ENCODE measurements at places on chromosomes 11 and 22.

DNA sequence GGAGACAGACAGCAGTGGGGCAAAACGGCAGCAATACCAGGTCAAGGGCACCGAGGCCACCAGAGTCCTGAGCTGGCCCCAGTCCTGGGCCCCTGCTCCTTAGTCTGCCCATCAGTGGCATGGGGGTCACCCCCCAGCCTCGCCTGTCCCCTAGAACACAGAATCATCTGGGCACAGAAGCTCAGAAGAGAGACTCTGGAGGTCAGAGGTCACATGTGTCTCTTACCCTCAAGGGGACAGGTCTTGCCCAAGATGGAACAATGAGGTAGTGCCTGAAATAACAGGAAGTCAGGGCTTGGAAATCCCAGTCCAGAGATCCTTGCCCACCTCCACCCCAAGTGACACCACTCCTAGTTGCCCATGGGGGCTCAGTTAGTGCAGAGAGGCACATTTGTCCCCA lies 20.6 kb downstream of the PDE2A start:
- DNase-seq, result no peak

DNA sequence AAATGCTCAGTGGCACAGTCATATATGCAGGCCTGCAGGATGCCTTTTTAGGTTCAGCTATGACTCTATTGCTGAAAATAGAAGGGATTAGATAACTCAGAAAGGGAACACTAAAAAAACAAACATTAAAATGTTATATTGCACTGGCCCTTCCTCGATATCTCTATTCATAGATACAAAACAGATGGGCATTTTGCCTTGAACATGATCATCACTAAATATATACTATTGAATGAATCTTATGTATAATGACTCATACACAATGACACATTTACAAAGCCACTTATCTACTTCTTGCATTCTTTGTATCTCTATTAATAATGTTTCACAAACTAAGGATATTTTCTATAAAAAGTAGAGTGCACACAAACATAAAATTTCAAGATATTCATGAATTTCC lies 2352.8 kb upstream of the RAG2 start:
- no peak for DNase-seq

DNA sequence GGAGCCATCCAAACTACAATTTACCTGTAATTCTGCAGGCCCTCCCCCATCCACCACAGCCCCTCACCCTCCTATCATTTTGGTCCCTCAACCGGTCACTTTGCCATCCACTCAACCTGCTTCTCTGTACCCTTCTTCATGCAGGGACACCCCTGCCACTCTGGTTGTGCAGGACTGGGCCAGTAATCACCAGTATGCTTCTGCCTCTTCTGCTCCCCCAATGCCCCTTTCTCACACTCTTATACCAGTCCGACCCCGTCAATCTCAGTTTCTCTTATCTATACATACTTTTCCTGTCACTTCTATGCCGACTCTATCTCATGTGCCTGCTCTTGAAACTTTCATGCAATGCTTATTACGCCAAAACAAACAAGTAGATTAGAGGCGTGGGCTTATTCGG lies 5.1 kb upstream of the COMT start:
- no peak for DNase-seq

DNA sequence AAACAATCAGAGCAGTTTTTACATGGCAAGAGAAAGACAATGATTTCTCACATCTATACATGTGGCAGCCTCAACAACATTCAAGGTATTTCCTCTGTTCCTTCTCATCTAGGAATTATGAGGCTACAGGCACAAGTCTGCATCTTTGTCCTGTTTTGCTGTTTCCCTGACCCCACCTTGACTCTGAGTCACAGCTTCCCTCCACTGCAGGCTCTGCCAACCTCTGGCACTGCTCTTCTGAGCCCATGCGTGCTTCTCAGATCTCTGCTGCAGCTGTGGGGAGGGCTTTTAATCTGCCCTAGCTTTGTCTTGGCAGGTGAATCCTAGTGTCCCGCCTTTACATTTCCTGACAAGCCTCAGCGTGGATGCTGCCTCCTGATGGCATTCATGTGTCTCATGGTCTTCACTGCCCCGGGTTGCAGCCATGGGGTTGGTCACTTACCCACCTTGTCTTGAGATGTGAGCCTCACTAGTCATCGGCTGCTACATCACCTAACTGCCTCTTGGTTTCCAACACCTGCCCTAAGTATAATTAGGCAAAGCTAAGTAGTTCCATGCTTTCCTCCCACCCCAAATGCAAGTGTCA lies 578.5 kb downstream of the TBC1D22A start:
- DNase-seq, result no peak

- DNase-seq, result no peak
These were observed 74.9 kb downstream of the RPL27A start for GRCh38 chr11:8757533-8757932.

DNA sequence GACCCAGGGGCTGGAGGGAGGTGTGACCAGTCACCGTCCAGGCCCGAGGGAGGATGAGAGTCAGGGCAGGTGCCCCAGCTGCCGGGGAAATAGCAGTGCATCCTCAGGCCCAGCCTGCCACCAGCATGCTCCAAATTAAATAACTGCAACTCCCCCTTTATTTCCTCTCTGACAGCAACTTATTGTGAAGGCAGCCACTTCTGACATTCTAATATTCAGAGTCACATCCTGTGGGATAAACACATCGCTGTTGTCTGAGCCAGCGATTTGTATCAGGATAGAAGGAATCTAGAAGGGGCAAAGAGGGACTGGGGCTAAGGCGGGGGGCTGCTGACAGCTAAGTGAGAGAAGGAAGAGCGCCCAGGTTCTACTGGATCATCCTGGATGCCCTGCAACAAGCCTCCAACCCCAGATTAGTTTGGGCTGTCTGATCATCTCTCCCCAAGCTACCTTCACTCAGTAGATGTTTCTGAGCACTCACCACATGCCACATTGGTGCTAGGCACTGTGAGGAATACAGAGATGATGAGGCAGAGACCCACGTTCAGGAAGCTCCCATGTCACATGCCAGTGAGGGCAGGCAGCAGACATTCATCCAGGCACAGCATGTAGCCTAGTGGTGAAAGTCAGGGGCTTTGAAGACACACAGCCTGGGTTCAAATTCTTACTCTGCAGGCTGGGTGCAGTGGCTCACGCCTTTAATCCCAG lies 214.1 kb downstream of the BUD13 start:
- no peak for DNase-seq

GRCh38 chr11:57785072-57785471 lies 23.5 kb downstream of the CTNND1 start:
- DNase-seq, result no peak

- DNase-seq, result peak; percentile 92
These were observed 1.5 kb upstream of the WNT11 start for GRCh38 chr11:76207642-76208401.

DNA sequence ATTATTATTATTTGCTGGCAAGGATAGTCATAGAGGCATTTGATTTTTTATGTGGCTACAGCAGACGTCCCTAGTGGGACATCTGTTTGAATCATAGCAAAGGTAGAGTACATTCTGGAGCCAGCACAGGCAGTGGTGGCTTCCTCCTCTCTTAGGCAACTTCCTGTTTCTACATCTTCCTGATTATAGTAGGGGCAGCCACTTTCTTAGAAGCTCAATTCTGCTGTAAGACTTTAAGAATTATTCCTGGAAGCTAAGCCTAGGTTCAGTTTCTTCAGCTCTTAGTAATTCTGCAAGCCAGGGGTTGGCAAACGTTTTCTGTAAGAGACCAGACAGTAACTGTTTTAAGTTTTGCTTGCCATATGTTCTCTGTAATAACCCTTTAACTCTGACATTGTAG lies 129.3 kb upstream of the TENM4 start:
- no peak for DNase-seq

GRCh38 chr11:67613313-67613959 lies 6.7 kb downstream of the NDUFV1 start:
- no peak for DNase-seq

- DNase-seq, result no peak
These were observed 1.5 kb downstream of the IFITM5 start for GRCh38 chr11:297586-298405.
